Stimulated activated CD8-positive, alpha-beta memory T cell treated with anti-CD3 and anti-CD28 coated beads, Interleukin-12 subunit alpha, Interleukin-12 subunit beta, amount 100 ng/mL, for 4 hours (primary cell): ENCODE measurements at places on chromosomes 4 and X.
A peak's percentile ranks its signal among the peaks of the same experiment; 100 is the strongest.

DNA sequence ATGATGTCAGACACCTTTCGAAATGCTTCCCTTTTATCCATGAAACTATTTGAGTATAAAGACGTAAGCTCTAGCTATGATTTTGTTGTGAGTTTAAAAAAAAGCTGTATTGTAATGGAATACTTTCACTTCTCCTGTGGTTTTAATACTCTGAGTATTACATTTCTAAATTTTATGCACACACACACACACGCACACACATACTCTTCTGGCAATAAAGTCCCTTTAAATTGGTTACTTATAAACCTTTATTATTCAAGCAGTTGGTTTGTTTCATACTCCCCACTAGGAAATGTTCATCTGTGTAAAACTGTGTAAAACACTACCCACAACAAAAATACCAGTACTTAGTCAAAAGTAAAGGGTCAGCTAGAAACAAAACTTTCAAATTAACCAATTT lies 18.2 kb downstream of the VAMP7 start:
- no peak for DNase-seq

- DNase-seq: no peak
Observed at GRCh38 chr4:57501720-57502119, 391.5 kb upstream of the IGFBP7 start.

- DNase-seq: no peak
Observed at GRCh38 chr4:182062458-182062857, 180.7 kb upstream of the TENM3 start.

DNA sequence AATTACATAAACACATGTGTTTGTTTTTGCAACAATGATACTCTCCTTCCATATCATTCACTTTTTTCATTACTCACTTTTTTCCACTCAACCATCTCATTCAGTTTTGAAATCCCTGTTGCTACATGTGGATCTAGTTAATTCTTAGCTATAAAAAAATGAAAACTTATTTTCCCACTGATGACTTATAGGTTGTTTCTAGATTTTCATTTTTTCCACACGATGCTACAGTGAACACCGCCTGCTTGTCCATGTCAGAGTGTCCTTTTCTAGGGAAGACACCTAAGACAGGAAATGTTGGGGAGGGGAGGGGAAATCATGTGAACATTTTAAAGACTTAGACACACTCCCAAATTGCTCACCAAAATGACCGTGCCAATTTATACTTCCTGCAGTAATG lies 70.2 kb downstream of the SUPT20HL2 start:
- DNase-seq: no peak

- DNase-seq: no peak
Observed at GRCh38 chr4:129092631-129093190, 628 bp downstream of the SCLT1 start.

DNA sequence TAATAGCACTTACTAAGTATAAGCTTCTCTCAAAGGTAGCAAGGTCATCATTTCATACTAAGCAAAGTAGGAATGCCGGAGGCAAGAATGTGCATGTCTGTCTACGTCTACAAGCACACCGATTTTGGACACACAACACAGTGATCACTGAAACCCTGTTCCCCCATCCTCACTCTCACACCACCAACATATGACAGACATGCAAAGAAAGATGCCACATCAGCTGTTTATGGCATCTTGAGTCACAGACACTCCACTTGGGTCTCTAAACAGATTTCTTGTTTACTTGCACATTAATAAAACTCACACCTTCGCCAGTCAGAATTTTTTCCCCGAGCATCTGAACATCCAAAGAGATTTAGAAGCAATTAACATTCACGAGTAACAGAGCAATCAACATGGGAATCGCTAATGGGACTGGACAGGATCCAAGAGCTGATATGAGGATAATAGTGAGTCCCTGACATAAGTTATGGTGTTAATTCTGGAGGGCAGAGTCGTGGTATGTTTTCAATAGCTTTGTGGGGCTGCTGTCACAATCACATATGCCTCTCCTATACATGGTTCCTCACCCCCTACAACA lies 324.1 kb downstream of the DHX15 start:
- no peak for DNase-seq

DNA sequence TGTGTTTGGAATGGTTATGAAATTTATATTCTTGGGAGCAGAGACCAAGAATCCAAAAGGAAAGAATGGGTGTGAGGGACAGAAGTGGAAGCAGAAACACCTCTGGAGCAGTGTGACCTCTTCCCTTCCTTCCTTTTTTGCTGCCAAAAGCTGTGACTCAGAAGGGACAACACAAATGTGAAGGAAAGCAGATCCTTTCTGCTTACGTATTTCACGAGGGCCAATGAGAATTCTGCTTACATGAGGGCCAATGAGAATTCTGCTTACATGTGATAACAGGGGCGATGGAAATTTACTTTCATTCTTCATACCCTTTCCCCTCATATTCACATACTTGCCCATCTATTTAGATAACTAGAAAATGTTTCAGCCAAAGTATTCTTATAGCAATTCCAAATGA lies 404.6 kb downstream of the PRDM5 start:
- DNase-seq: no peak

GRCh38 chrX:56813318-56813837 lies 84.3 kb downstream of the NBDY start:
- peak; percentile 28 for DNase-seq

- no peak for DNase-seq
Observed at GRCh38 chr4:65661471-65661870, 8.8 kb downstream of the EPHA5 start.

DNA sequence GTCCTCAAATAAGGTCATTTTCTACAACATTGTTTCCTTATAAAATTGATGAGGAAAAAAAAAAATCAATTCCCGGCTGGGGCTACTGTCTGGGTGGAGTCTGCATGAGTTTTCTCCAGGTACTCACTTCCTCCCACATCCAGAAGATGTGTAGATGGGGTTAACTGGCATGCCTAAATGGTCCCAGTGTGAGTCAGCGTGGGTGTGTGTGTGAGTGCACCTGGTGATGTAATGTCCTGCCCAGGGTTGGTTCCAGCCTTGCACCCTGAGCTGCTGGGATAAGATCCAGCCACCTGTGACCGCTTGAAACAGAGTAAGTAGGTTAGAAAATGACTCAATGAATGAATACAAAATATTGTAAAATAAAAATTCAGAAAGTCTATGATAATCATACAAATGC lies 11.1 kb downstream of the USP26 start:
- DNase-seq: no peak

DNA sequence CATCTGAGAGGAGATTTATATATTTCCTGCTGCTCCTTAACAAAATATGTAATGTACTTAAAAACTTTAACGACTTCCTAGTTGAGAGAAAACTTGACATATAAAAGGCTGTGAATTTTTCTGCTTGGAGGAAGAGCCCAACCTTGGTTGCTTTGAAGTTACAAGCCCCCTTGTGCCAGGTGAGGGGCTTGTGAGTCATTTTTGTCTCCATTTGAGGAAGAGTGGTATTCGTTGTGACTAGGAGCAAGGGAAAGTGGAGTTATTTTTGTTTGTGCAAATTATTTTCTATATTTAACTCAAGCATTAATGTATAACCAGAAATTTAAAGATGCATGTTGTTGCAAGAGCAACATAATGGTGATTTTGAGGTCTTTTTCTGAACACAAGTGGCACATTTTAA lies 99.0 kb upstream of the DDX3X start:
- no peak for DNase-seq

- DNase-seq: no peak
Observed at GRCh38 chr4:116923389-116923788, 162.0 kb downstream of the TRAM1L1 start.

GRCh38 chr4:36757580-36758311 lies 476.3 kb downstream of the DTHD1 start:
- DNase-seq: no peak

- DNase-seq: no peak
Observed at GRCh38 chr4:169225058-169225751, 45.6 kb downstream of the SH3RF1 start.

DNA sequence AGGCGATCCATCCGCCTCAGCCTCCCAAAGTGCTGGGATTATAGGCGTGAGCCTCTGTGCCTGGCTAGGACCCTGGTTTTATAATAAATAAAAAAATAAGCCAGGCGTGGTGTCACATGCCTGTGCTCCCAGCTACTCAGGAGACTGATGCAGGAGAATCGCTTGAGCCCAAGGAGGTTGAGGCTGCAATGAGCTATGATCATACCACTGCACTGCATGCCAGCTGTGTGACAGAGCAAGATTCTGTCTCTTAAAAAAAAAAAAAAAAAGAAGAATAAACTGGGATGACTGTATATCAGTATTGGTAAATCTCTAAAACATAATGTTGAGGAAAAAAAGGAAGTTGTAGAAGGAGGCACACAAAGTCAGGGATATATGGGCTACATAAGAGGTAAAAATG lies 45.7 kb upstream of the SLC34A2 start:
- DNase-seq: no peak

DNA sequence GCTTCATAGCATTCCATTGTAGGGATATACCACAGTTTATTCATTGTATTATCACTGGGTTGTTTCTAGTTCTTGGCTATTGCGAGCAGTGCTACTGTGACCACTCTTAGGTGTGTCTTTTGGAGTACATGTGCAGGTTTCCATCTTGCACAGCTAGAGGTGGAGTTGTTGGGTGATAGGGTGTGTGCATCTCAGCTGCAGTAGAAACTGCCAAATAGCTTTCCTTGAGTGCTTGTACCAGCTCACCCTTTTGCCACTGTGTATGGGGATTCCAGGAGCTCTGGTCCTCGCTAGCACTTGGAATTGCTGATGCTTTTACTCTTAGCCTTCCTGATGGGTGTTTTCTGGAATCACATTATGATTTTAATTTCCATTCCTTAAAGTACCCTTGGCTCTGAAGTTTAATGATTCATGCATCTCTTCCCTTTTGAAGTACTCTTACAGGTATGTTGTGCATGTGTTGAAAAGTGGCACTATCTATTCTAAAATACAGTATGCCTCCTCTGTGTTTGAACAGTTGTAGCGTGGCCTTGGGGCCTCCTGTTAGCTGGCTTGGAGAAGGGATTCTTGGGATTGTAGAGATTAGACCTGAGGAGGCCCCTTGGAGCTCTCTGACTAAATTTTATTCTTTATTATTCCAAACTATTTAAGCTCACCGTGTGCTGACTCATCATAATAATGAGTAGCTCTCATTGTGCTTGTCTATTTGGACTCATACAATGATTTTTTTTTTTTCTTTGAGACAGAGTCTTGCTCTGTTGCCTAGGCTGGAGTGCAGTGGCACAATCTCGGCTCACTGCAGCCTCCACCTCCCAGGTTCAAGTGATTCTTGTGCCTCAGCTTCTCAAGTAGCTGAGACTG lies 38.4 kb downstream of the HTT start:
- no peak for DNase-seq

DNA sequence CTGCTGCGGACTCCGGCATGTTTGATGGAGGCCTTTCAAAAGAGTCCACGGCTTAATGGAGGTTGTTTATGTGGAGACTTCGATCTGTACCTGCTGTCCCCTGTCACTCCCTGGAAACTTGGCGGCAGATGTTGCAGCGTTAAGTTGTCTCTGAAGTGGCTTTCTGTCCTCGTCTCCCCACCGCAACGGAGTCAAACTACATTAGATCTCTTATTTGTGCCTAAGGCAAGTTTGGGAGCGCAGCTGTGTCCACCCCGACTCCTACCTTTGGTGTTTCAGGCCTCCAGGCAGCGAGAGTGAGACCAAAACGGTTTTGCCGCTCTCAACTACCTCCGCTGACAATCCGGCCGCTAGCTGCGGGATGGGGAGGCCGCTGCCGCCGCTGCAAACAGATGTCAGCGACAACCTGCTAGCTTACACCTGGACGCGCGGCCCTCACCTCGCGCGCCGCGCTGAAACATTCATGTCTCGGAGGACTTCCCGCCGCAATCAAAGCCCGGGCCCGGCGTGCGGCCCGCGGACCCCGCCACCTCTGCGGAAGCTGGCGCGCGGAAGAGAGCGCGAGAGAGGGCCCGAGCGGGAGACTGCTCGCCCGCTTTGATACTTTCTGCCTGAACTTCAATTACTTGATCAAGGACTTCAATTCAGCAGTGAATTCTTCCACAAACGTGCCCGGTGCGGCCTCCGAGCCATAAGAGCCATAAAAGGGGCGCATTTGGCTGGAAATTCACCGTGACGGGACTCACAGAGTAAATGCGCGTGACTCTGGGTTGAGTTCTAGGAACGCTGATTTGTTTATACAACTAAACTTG lies 108.4 kb downstream of the ANTXR2 start:
- no peak for DNase-seq

DNA sequence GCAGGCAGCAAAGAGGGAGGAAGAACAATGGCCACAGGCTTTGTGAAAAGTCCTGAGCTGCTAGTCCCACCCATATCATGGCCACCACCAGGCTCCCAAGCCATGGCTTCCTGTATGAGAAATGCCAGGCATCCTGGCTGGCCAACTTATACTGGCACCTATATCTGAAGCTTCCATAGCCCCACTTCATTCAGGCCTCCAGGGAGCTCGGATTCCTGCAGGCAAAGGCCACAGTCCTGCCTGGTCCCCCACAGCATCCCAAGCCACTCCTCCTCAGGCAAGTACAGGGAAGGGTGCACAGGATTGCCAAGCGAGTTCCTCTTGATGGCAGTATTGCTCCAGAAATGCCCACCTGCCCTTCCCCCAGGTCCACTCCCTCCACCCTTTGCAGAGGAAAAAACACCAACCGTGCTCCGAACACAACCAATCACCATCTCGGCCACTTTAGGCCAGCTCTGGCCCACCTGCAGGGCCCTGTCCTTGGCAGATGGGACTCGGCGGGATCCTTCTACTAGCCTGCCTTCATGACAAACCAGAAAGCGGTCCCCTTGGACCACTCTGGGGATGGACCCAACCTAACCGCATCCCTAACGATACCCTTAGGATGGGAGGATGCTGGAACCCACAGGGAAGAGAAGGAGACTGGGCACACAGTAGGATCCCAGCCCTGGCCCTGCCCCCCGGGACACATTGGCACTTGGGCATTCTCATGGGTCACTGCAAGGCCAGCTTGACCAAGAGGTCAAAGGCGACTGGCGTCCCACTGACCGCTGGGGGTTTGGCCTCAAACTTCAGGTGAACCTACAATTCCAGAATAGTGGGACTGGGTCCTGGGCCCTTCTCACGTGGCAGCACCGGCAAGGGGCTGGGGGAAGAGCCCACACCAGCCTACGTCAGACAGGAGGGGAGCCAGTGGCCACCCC lies 220.4 kb upstream of the AGTR2 start:
- no peak for DNase-seq

DNA sequence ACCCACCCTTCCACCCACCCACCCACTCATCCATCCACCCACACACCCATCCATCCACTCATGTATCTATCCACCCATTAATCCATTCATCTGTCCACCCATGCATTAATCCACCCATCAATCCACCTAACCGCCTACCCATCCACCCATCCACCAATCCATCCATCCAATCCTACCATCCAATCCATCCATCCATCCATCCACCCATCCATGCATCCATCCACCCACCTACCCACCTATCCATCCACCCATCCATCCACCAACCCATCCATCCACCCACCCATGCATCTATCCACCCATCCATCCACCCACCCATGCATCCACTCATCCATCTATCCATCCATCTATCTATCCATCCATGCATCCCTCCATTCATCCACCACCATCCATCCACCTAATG lies 34.8 kb upstream of the AFAP1 start:
- no peak for DNase-seq

DNA sequence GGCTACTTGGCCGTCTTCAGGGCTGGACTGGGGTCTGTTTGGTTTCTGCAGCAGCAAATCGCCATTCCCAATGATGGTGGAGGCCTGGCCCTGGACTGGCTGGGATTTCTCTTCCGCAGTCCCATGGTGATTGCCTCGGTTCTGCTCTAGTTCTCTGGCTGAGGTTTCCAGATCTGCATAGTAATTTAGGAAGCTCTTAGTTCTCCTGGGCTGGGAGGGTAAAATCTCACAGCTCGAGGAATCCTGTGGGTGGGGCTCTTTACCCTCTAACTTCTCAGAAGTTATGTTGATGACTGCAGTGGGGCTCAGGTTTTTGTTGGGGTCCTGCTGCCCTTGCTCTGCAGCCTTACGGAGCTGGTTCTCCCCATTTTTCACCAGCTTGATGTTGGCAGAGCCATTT lies 200.6 kb downstream of the APBB2 start:
- no peak for DNase-seq
